Left ventricle myocardium inferior (tissue), 1 donor: ENCODE measurements at places on chromosomes 13 and 19.

GRCh38 chr19:34135821-34136611, 36.3 kb upstream of the LSM14A start:
- no peak for DNase-seq

GRCh38 chr19:58203814-58204475, 21.1 kb downstream of the ZNF274 start:
- no peak for DNase-seq

DNA sequence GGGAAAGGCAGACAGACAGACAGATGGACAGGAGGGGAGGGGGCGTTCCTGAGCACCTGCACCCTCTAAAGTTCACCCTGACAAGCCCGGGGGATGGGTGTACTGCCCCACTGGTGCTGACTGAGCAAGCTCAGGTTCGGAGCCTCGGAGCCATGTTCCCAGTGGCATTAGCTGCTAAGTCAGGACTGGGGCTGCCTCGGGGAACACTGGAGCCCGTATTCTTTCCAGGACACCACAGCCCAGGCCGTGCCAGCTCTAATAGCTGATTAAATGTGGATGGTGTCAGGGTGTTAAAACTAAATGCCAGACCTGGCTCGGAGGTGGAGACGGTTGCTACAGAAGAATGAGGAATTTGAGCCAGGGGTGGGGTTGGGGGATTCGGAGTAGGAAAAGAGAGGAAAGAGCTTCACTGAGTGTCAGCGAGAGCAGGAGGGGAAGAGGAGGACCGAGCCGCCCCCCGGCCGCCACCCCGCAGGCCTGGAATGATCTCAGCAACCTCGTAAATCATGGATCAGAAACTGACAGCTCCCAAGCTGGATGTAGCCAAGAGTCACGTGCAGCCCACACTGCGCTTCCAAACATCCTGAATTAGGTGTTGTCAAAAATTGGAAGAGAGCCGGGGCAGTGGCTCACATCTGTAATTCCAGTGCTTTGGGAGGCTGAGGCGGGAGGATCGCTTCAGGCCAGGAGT, 10.4 kb downstream of the MAP2K2 start:
- peak; percentile 44 for DNase-seq

DNA sequence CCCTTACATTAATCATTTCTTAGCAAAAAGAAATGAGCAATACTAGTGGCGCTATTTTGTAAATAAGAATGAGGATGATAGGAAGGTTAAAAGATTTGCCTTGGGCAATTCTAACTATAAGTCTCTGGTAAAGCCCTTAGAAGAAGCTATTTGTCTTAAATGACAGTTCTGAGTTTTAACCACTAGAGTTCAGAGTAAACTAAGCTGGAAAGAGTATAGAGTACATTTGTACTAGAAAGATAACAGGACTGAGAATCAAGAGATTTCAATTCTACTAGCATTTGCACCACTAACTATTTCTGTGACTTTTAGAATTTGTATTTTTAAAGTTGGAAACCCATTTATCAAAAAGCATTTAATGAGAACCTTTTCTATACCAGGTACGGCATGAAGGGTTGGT, 750.3 kb downstream of the OLFM4 start:
- DNase-seq = no peak

GRCh38 chr13:81020010-81020409, 679.1 kb upstream of the SPRY2 start:
- DNase-seq = no peak

DNA sequence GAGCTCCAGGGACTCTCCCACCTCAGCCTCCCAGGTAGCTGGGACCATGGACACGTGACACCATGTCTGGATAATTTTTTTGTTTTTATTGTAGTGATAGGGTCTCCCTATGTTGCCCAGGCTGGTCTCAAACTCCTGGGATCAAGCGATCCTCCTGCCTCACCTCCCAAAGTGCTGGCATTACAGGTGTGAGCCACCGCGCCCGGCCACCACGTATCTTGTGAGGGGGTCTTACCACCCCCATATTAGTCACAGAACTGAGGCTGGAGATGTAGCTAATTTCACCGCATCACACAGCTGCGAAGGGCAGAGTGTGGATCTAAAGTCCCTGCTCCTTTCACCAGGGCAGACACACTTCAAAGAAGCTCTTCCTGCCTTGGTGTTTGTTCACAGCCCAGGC, 211.8 kb upstream of the SOX1 start:
- DNase-seq = no peak

- DNase-seq = no peak
Measured at GRCh38 chr19:39516270-39516669, 1.3 kb downstream of the SELENOV start.

- no peak for DNase-seq
Measured at GRCh38 chr13:33751151-33751550, 66.8 kb upstream of the RFC3 start.

- no peak for DNase-seq
Measured at GRCh38 chr13:24221007-24221406, 60.5 kb downstream of the SPATA13 start.

DNA sequence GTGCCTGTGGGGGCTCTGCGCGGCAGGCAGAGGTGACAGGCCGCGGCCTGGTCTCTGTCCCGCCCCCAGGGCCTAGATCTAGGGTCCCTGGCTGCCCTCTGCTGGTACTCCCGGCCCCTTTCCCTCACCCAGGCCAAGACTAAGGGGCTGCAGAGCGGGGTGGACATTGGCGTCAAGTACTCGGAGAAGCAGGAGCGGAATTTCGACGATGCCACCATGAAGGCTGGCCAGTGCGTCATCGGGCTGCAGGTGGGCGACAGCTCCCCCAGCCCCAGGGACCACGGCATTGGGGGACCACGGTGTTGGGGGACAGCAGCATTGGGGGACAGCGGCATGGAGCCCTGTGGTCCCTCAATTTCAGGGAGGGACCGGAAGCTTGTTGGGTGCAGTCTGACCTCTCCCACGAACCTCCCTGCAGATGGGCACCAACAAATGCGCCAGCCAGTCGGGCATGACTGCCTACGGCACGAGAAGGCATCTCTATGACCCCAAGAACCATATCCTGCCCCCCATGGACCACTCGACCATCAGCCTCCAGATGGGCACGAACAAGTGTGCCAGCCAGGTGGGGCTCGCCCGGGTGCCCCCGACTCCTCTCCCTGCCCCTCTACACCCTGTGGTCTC, 3.8 kb upstream of the ABCA7 start:
- DNase-seq = no peak

DNA sequence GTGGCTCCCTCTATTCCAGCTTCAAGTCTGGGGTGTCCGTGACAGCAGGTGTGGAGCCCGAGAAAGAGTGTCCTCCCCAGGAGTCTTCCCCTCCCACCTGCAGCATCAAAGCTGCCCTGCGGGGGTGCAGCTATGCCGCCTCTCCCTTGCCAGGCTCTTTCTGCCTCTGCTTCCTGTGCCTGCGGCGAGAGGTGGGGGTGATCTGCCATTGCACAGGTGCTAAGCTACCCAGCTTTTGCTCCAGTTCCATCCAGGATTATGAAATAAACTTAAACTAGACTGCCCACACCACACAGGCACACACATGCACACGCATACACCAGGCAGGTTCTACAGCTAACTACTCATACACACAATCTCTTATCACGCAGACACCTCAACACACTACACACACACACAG, 104.7 kb upstream of the CLDN10 start:
- DNase-seq = no peak

- DNase-seq = no peak
Measured at GRCh38 chr13:38990693-38991092, at the start of gene STOML3. STOML3 (minus strand) TSS chr13:38990831; CDS start chr13:38990721, 110 bp downstream.

DNA sequence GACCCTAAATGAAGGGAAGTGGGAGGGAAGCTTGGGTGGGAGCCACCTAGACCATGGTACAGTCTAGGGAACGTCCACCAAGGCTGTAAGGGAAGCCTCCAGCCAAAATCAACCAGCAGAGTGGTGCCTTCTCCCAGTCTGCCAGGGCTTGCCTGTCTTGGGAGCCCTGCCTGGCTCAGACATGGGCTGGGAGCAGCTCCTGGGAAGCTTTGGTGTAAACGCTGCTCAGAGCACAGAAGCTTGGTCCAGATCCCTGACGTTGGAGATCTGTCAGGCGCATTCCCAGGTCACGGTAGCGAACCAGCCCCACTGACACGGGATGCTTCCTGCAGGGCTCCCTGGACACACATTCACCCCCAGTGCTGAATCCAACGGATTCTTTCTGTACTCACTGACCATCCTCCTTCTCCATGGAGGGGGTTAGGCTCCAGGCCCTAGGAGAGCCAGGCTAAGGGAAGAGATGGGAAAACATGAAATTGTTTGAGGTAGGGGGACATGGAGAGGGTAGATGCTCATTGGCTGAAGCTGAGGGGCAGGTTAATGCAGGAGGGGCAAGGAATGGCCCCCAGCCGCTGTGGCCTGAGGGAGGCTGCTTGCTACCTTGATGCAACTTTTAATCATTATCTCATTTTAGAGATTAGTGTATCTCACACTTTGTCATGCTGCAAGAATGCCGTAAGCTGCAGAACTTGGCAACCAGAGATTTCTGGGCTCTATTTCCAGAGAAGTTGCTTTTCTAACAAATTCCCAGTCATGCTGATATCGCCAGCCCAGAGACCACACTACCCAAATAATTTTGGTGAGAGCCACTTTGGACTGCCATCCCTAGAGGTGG, 195.8 kb downstream of the UQCRFS1 start:
- no peak for DNase-seq

DNA sequence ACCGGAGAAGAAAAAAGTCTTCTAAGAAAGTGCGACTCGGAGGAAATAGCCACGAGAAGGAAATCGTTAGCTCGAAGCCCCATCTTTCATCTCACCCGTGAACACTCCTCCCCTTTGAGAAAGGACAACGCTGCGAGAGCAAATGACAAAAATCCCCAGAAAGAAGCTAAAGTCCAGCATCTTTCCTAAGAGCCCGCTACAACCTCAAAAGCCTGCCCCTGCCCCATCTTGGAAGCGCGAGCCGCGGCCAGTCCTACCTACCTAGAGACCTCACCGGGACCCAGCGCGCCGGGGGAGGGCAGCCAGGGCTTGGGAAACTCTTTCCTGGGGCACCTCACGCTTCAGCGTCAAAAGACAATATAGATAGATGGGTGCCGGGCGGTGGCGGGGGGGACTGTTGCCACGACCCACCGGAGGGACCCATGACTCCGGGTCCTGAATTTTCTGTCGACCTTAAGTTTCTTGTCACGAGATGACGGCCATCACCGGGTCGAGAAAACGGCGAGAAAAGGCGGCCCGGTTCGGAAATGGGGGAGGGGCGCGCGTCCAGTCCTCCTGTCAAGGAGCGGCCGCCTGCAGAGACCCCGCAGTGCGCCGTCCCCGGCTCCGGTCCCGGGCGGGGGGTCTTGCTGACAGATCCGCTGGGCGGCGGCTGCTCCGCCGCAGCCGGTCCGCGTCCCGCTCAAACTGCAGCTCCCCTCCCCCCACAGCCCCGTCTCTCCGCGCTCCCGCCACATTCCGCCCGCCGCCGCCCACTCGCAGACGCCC, 65.9 kb downstream of the KCNRG start:
- DNase-seq = peak; percentile 41

DNA sequence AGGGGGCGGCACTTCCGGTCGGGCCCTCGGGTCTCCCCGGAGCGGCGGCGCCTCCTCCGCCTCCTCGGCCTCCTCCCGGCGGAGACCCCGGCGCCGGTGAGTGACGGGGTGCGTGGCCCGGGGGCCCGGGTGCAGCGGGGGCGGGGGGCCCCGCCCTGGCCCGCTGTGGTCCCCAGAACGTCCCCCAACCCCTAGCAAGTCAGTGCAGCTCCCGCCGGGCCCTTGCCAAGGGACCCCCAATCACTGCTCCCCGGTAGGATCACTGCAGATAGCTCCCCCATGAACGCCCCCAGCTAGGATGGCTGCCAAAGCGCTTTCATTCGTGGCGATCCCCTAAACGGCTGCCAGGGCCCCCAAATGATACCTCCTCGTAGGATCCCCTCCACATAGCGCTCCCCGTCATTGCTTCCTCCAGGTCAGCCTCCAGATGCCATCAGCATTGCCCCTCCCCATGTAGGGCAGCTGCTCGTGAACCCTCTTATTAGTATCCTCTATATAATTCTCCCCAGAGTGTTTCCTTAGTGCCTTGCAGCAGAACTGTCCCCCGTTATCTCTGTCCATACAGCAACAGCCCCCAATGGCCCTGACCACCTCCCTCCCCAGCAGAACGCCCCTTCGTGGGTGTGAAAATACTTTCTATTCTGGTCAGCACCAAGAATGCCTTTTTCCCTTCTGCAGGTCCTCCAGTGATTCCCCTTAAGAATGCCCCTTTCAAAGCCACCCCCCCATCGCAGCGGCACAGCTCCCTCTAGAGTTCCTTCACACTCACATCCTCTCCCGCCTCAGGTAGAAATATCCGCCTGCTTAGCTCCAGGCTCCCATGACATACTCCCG, at the start of gene ZNF865:
ZNF865 (plus strand) TSS at position 11 of the 834 bp plus-strand sequence. CDS start 7,972 bp downstream, outside the sequence.
- DNase-seq = peak; percentile 72

DNA sequence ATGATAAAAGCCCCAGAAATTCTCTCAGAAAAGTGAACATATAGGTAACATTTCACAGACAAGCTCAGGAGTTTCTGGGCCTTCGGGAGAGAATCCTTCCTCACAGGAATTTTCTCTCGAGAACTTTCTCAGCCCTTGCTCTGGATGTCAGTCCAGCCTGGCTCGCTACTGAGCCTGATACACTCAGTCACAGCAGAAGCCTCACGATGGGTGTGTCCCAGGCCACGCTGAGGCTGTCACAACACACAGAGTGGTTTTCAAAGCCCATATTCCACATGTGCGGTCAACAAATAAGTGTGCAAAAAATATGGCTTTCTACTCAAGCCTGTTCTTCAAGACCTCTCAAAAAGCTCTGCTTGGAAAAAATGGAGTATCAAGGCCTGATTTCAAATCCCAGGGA, 31.5 kb upstream of the MEDAG start:
- no peak for DNase-seq
